Upper lobe of left lung (tissue), 6 donors: ENCODE measurements at places on chromosomes 7 and 10. TPM values are rescaled to one million over a fixed set of nuclear protein-coding genes. Genes with fewer than 3 reads are reported as not detected.

DNA sequence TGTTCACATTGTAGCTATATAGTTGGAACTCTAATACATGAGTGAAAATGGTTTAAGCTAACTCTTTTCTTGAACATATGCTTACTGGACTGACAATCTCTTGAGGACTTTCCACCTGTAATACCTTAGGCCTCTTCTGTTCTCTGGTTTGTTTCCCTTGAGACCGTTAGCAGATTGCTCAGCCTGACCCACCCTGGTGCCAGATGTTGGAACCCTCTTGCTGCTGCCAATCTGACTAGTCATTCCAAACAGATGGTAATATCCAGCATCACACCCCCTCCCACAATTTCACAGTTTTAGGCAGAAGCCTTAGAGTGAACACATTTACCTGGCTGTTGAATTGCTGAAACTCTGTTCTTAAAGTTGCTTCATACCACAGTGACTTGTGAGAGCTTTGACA, 18.7 kb downstream of the CALD1 start:
- no peak overlapping the region for H3K27ac ChIP-seq
- no peaks in the 10 kb centered on the region for H3K27me3 ChIP-seq
- H3K4me1 ChIP-seq: no peaks in the 10 kb centered on the region
- DNase-seq: no peak
- no peak overlapping the region for H3K4me3 ChIP-seq
- H3K36me3 ChIP-seq: no peaks in the 10 kb centered on the region

- H3K27ac ChIP-seq: no peak overlapping the region
- DNase-seq: no peak
- H3K27me3 ChIP-seq: no peaks in the 10 kb centered on the region
- H3K4me1 ChIP-seq: peaks cover 6% of the 10 kb centered on the region
These were observed 4.7 kb upstream of the ENTPD7 start for GRCh38 chr10:99654390-99655175.

DNA sequence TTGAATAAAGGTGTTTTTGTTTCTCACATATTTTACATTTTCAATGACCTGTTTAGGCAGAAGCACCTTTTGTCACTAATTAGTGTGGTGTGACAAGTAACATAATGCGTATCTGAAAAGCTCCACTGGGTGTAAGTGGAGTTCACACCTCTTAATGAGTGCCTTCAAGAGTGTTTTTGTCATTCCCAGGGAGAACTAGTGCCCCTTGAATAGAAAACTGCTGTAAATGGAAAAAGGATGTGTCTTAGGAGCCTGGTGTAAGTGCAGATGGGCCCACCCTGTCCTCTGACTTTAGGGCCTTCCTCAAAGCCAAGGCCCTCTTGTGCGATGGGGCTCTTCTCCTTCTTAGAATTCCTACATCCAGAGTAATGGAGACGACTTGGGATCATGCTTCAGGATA, 170.0 kb downstream of the MGMT start:
- H3K27me3 ChIP-seq: no peaks in the 10 kb centered on the region
- H3K36me3 ChIP-seq: no peaks in the 10 kb centered on the region
- no peak overlapping the region for H3K4me3 ChIP-seq
- DNase-seq: no peak

DNA sequence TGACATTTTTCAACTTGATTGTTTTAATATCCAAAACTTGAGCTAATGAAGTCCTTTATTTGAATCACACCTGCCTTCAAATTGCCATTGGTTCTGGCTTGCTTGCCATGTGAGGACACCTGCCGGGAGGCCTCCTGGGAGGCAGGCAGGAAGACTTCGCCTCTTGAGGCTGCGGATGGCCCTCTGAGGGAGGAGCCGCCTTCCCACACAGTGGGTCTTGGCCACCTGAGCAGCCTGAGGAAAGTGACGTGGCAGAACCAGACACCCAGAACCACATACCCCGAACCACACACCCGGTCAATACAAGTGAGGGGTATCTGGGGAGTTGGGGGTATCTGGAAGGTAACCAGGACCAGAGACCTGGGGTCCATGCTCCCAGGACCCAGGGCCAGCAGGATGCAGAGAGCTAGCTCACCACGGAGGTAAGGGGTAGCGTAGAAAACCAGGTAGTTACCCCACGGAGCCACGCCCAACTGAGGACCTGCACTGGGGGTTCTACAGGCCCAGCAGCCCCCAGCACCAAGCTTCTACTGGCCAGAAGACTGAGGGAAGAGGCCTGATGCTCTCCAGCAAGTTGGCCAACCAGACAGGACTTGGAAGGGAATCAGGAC, 300.5 kb downstream of the TCERG1L start:
- no peaks in the 10 kb centered on the region for H3K27me3 ChIP-seq
- no peaks in the 10 kb centered on the region for H3K4me1 ChIP-seq
- no peak overlapping the region for H3K4me3 ChIP-seq
- H3K36me3 ChIP-seq: no peaks in the 10 kb centered on the region

- no peaks in the 10 kb centered on the region for H3K36me3 ChIP-seq
- DNase-seq: no peak
- H3K4me3 ChIP-seq: no peak overlapping the region
- no peaks in the 10 kb centered on the region for H3K27me3 ChIP-seq
These were observed 103.2 kb upstream of the ADAM12 start for GRCh38 chr10:126491476-126491875.

DNA sequence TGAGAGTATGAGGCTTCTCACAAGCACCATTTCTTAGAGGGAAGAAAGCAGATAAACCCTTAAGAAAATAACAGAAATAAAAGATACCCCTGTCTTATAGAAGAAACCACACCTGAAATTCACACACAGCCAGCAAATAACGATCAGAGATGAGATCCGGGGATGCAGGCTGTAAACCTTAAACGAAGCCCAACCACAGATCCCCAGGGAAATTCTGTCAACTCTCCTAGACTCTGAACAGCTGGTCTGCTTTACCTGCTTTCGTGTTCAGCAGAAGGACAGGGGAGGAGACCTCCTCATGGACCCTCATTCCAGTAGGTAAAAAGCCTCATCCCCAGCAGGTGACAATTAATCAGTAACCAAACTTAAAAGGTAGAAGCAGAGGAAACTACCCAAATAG, 45.0 kb downstream of the VOPP1 start:
- peaks cover 5% of the 10 kb centered on the region for H3K4me1 ChIP-seq
- H3K36me3 ChIP-seq: no peaks in the 10 kb centered on the region
- no peaks in the 10 kb centered on the region for H3K27me3 ChIP-seq
- H3K27ac ChIP-seq: no peak overlapping the region

GPR37 gene
- total RNA-seq: 0.69 TPM

DNA sequence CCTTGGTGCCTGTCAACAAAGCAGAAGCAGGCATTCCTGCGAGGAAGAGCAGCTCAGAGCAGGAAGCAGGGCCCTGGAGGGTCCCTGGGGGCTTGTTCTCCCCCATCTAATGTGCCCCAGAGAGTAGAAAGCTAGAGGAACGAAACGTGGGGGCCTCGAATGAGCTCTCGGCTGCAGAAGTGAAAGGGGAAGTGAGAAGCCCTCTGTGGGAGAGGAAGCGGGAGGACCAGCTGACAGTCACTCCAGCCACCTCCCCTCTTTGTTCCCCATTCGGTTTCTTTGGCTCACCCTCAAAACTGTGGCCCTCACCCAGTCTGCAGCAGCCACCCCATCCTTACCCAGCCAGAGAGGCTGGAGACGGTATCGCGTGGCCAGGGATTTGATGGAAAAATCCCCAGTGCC, 25.0 kb downstream of the C10orf105 start:
- H3K4me3 ChIP-seq: no peak overlapping the region
- DNase-seq: peak; percentile 78
- H3K27ac ChIP-seq: peak overlapping the region; percentile 79
- peaks cover 38% of the 10 kb centered on the region for H3K4me1 ChIP-seq
- no peaks in the 10 kb centered on the region for H3K36me3 ChIP-seq
- no peaks in the 10 kb centered on the region for H3K27me3 ChIP-seq

DNA sequence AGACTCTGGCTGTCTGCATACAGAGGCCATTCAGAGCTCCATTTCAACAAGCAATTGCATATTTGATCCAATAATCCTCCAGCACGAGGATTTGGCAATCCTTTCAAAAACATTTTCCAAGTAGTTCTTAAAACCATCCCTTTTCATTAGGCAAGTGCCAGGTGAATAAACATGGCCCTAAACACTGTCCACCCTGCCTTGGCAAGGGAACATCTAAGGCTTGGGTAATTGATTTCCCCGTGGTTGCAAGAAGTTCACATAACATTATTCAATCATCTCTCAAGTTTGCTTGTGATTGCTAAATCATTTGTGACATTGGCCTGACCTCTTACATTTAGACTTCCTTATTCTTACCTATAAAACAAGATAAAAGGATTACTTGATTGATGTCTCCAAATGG, 175.2 kb downstream of the CTTNBP2 start:
- H3K36me3 ChIP-seq: no peaks in the 10 kb centered on the region
- H3K27ac ChIP-seq: no peak overlapping the region
- H3K27me3 ChIP-seq: no peaks in the 10 kb centered on the region
- no peaks in the 10 kb centered on the region for H3K4me1 ChIP-seq
- no peak overlapping the region for H3K4me3 ChIP-seq
- DNase-seq: peak; percentile 32

APBB1IP gene
- 37.1 TPM for total RNA-seq

- no peak overlapping the region for H3K4me3 ChIP-seq
- no peaks in the 10 kb centered on the region for H3K36me3 ChIP-seq
- no peak for DNase-seq
These were observed 212.8 kb downstream of the PTN start for GRCh38 chr7:137130751-137131158.

DNA sequence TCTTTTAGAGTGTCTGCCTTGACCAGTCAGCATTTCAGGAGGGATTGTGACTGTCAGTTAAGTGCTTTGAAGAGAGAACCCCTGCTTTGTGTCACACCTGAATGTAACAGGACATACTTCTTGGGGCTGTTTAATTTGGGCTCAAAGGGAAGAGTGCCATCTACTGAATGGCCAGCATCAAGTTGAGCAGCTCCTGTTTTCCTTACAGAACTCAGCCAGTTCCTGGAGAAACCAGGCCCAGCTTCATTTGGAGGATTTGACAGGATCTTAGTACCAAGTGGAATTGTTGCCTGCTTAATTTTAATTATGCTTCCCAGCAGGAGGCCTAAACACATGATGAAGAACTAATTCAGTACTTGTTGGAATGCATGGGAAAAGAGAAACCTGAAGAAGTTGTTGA, 8.3 kb downstream of the ADD3 start:
- H3K27me3 ChIP-seq: no peaks in the 10 kb centered on the region
- peaks cover 43% of the 10 kb centered on the region for H3K4me1 ChIP-seq
- no peaks in the 10 kb centered on the region for H3K36me3 ChIP-seq
- H3K27ac ChIP-seq: peak overlapping the region; percentile 72
- DNase-seq: no peak

DNA sequence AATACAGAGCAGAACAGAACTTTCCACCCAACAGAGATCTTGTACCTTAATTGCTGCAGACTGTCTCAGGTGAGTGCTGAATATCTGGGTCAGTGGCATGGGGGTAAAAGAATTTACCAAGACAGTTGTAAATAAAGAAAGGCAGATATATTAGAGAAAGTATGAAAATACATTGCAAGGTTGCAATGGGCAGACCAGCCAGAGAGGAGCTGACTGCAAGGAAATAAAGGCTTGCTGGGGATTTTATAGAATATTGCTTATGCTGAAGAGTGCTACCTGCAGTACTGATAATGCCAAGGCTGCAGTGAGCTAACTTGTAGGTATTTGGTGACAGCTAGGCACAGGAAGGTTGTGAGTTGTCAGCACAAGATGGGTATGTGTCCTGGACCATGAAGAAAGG, 171.0 kb upstream of the TRIM24 start:
- no peak overlapping the region for H3K4me3 ChIP-seq
- H3K27me3 ChIP-seq: no peaks in the 10 kb centered on the region
- no peak overlapping the region for H3K27ac ChIP-seq
- H3K4me1 ChIP-seq: no peaks in the 10 kb centered on the region
- no peak for DNase-seq

DNA sequence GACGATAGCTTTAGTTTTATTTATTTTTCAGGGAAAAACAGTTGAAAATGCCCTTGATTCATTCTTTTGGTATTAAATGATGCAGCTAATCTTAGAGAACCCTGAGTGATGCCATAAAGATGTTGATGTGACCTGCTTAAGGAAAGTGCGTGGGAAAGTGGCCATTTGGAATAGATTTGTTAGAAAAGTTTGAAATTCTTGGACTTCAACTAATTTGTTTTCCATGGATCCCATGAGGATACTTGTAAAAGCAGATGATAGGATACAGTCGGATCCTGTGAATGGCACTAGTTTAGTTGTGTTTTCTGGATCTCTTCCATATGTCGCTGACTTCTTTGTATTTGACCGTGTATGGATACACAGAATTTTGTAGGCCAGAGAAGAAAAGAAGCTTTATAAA, 69.0 kb downstream of the SEPTIN7 start:
- peaks cover 13% of the 10 kb centered on the region for H3K36me3 ChIP-seq
- H3K4me3 ChIP-seq: no peak overlapping the region
- DNase-seq: no peak
- no peaks in the 10 kb centered on the region for H3K27me3 ChIP-seq
- H3K4me1 ChIP-seq: peaks cover 9% of the 10 kb centered on the region
